ENCODE measurements at places on chromosomes 7 and 10. TPM values are rescaled to one million over a fixed set of nuclear protein-coding genes. Genes with fewer than 3 reads are reported as not detected.

The PLXNA4 gene
- total RNA-seq: 2.9 TPM

The TDRD1 gene
- not detected for total RNA-seq

The PEX1 gene
- 12.7 TPM for total RNA-seq

The GATA3 gene
- 0.35 TPM for total RNA-seq

The FBXO24 gene
- total RNA-seq: 0.19 TPM

The CALN1 gene
- not detected for total RNA-seq

The PAPSS2 gene
- 11.4 TPM for total RNA-seq

The OR2A12 gene
- total RNA-seq: not detected

The RRP12 gene
- total RNA-seq: 18.1 TPM

DNA sequence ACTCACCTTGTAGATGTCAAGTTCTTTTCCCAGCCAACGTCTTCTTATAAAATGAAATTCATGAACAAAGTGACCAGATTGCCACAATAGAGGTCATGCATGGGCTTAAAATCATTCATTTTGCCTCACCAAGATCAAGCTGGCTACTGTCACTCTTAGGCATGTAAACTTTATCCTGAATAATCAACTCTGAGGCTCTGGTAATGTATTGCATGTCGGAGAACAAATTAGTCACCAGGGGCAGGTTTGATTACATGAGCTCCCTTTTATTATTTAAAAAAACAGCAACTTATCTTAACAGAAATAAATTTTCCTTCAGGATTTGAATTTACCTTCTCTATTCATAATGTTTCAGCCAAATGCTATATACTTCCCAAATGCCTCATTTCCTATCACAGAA, 112.9 kb upstream of the SP4 start:
- DNase-seq: no peak
- no peaks in the 10 kb centered on the region for H3K4me1 ChIP-seq
- no peak overlapping the region for H3K4me3 ChIP-seq
- no peak overlapping the region for H3K27ac ChIP-seq
- H3K36me3 ChIP-seq: no peaks in the 10 kb centered on the region
- H3K27me3 ChIP-seq: no peaks in the 10 kb centered on the region

GRCh38 chr7:155796381-155797261, 15.6 kb downstream of the SHH start:
- H3K4me1 ChIP-seq: no peaks in the 10 kb centered on the region
- no peak overlapping the region for H3K27ac ChIP-seq
- no peak for DNase-seq
- H3K4me3 ChIP-seq: peak overlapping the region; percentile 33
- no peaks in the 10 kb centered on the region for H3K36me3 ChIP-seq

GRCh38 chr10:61662794-61663259, at the start of gene CABCOCO1:
Gene CABCOCO1, plus strand, starts transcription at chr10:61662929. Its CDS starts 44 bp downstream, at chr10:61662973.
- H3K27me3 ChIP-seq: no peaks in the 10 kb centered on the region
- H3K4me3 ChIP-seq: peak within 1 kb of the TSS; percentile 57
- DNase-seq: no peak
- peak within 1 kb of the TSS; percentile 45 for H3K27ac ChIP-seq
- no peaks in the 10 kb centered on the region for H3K4me1 ChIP-seq

- no peak overlapping the region for H3K4me3 ChIP-seq
- no peaks in the 10 kb centered on the region for H3K4me1 ChIP-seq
- H3K27me3 ChIP-seq: no peaks in the 10 kb centered on the region
- H3K27ac ChIP-seq: no peak overlapping the region
- no peaks in the 10 kb centered on the region for H3K36me3 ChIP-seq
These were observed 203.7 kb downstream of the REEP3 start for GRCh38 chr10:63724922-63725321.

- H3K4me3 ChIP-seq: no peak overlapping the region
- no peaks in the 10 kb centered on the region for H3K4me1 ChIP-seq
- no peaks in the 10 kb centered on the region for H3K27me3 ChIP-seq
- H3K36me3 ChIP-seq: no peaks in the 10 kb centered on the region
These were observed 402.9 kb downstream of the PHF14 start for GRCh38 chr7:11376529-11376928.

- H3K27me3 ChIP-seq: no peaks in the 10 kb centered on the region
- no peak overlapping the region for H3K27ac ChIP-seq
- H3K36me3 ChIP-seq: no peaks in the 10 kb centered on the region
- H3K4me1 ChIP-seq: no peaks in the 10 kb centered on the region
- no peak for DNase-seq
These were observed 77.7 kb upstream of the GPR37 start for GRCh38 chr7:124843336-124843735.

- H3K4me3 ChIP-seq: peak overlapping the region; percentile 88
- H3K27ac ChIP-seq: peak overlapping the region; percentile 96
- no peaks in the 10 kb centered on the region for H3K27me3 ChIP-seq
- H3K36me3 ChIP-seq: peaks cover 6% of the 10 kb centered on the region
These were observed 832 bp upstream of the TIAL1 start for GRCh38 chr10:119597405-119598186.

DNA sequence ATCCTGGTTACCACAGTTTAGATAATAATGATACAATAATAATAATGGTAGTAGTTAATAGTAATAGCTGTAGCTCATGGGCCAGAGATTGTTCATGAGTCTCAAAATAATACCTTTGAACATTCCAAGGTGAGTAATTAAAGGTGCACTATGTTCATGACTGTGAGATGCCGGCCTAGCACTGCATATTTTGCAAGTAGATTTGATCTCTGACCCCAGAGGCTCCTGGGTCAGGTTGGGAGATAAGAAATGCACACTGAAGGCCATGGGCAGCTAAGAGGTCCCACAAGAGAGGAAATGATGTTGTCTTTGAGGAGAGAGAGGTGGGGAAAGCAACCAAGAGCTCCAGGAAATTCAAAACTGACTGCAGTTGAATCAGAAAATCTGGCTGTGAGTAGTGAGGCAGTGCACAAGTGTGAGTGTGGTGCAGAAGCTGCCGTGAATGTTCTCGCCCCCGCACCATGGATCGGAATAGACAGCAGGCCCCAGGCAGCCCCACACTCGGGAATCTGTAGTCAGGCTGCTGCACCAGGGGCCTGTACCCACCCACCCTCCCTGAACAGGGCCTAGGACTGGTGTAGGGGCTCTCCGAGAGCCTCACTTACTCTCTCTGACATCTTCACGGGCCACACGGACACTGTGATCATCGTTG, 11.9 kb downstream of the CPXM2 start:
- H3K4me1 ChIP-seq: peaks cover 15% of the 10 kb centered on the region
- no peaks in the 10 kb centered on the region for H3K27me3 ChIP-seq
- H3K27ac ChIP-seq: peak overlapping the region; percentile 63
- no peak overlapping the region for H3K4me3 ChIP-seq
- DNase-seq: no peak

DNA sequence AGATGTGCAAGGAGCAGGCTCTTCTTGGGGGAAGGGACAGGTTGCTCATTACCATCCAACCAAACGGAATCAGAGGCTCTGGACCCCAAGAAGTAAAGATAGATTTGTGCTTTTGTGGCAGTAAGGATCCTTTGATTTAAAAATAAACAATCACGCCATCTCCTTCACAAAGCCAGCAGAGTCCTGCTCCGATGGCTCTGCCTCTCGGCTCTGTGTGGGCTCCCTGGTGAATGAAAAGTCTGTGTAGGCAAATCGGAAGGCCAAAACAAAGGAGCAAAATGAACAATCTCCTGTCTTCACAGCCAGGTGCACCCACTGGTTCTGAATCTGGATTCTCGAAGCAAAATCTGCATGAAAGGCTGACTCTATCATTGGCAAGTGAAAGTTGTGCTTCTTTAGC, 3.8 kb downstream of the PTPRN2 start:
- no peak for DNase-seq
- H3K27me3 ChIP-seq: peaks cover 16% of the 10 kb centered on the region
- no peak overlapping the region for H3K27ac ChIP-seq
- no peak overlapping the region for H3K4me3 ChIP-seq

DNA sequence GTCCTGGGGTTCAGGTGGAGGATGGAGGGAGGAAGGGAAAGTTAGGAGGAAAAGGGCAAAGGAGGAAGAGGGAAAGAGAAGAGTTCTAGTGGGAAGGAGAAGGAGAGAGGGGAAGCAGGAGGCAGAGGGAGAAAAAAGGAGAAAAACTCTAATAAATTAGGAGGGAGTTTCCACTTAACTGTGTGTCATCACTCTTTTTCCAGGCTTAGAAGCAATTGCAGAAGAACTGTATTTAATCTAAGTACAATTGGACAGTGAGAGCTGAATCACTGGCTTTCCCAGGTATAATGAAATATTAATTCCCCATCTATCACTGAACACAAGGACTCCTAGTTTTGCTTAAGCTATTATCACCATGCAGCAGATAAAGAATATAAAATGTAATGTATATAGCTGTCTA, 76.8 kb downstream of the CREB3L2 start:
- no peak overlapping the region for H3K27ac ChIP-seq
- H3K4me1 ChIP-seq: peaks cover 5% of the 10 kb centered on the region

DNA sequence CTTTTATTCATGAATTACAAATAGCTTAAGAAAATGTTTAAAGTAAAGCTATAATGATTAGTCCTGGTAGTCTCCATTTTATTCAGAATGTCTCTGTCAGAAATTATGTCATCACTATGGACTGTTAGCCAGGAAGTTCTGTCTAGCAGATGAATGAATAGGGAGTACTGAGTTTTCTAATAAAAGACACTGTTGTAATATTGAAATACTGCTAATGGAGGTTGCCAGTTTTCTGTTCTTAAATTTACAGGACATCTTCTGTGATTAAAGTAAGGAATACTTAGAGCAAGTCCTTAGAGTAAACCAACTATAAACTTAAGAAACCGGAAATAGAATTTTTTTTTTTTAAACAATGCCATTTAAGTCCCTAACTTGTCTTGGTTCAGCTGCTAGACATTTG, 309.8 kb downstream of the ADK start:
- no peaks in the 10 kb centered on the region for H3K27me3 ChIP-seq
- H3K4me3 ChIP-seq: no peak overlapping the region
- H3K4me1 ChIP-seq: no peaks in the 10 kb centered on the region

DNA sequence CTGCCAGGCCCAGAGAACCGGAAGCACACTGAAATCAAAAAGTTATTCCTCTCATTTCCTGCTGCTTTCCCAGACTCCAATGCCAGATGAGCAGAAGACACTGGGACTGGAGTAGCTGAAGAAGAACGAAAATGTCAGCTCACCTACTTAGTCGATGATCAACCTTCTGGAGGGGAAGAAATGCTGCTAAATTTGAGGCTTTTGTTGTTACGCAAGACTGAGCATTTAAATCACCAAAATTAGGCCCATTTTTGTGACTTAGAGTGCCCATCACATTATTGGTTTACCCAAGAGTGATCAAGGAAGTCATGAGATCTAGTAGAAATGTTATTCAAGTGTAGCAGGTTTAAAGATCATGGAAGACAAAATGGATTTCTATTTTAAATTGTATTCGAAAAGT, 182.1 kb upstream of the PLXDC2 start:
- H3K4me1 ChIP-seq: no peaks in the 10 kb centered on the region
- no peak overlapping the region for H3K4me3 ChIP-seq
- H3K27ac ChIP-seq: no peak overlapping the region
- H3K27me3 ChIP-seq: no peaks in the 10 kb centered on the region
- no peak for DNase-seq

- no peaks in the 10 kb centered on the region for H3K36me3 ChIP-seq
- H3K4me3 ChIP-seq: no peak overlapping the region
- H3K27me3 ChIP-seq: peaks cover under 1% of the 10 kb centered on the region
- H3K4me1 ChIP-seq: no peaks in the 10 kb centered on the region
- no peak overlapping the region for H3K27ac ChIP-seq
These were observed 9.2 kb downstream of the FOXL3 start for GRCh38 chr7:299169-299568.

GRCh38 chr7:44162785-44163395, 21.8 kb upstream of the MYL7 start:
- no peaks in the 10 kb centered on the region for H3K36me3 ChIP-seq
- no peak for DNase-seq
- H3K27ac ChIP-seq: no peak overlapping the region
- no peaks in the 10 kb centered on the region for H3K27me3 ChIP-seq
- H3K4me3 ChIP-seq: no peak overlapping the region
- H3K4me1 ChIP-seq: no peaks in the 10 kb centered on the region

DNA sequence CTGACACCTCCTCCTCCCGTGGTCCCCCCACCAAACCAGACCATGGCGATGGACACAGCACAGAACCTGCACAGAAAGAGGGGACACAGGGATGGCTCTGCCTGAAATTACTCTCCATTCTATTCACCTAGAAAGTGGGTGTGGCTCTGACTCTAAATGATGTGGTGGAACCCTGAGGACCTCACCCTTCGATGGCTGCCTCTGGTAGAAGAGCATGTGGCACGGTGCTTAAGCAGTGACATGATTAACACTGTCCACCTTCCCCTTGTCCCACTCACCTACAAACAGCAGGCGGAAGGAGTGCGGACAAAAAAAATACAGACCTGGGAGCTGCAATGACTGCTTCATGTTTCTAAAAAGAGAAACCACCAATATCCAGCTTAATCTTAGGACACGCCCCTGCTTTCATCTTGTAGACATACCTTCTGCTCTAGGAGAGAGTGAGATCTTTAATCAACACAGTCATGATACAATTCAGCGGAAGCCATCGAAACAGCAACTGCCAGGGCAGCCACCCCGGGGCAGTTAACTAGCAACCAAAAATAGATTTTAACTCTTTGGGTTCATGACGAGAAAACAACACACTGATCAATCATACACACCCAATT, 11.4 kb downstream of the JCAD start:
- H3K4me3 ChIP-seq: no peak overlapping the region
- no peak for DNase-seq
- H3K4me1 ChIP-seq: no peaks in the 10 kb centered on the region
- no peak overlapping the region for H3K27ac ChIP-seq
- H3K36me3 ChIP-seq: no peaks in the 10 kb centered on the region
- H3K27me3 ChIP-seq: no peaks in the 10 kb centered on the region

DNA sequence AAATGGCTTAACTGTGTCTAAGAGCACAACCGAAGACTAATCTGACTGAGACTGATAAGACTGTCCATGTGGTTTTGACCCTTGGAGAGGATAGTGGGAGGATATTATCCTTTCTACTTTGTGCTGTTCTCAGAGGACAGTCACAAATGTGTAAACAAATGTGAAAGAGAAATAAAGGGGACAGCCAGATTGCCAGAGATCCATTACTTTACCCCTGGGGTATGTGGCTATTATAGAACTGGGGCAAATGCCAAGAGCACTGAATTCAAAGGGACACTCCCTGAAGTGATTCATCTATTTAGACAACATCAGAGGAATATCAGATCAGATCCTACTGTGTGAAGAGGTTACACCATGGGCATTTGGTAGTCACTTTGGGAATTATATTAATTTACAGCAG, 154.7 kb downstream of the RNLS start:
- peaks cover 13% of the 10 kb centered on the region for H3K4me1 ChIP-seq
- no peak for DNase-seq
- H3K4me3 ChIP-seq: no peak overlapping the region
- H3K27ac ChIP-seq: no peak overlapping the region
- no peaks in the 10 kb centered on the region for H3K36me3 ChIP-seq

- no peak for DNase-seq
- no peak overlapping the region for H3K4me3 ChIP-seq
These were observed 396.3 kb upstream of the POM121L12 start for GRCh38 chr7:52639126-52639525.

DNA sequence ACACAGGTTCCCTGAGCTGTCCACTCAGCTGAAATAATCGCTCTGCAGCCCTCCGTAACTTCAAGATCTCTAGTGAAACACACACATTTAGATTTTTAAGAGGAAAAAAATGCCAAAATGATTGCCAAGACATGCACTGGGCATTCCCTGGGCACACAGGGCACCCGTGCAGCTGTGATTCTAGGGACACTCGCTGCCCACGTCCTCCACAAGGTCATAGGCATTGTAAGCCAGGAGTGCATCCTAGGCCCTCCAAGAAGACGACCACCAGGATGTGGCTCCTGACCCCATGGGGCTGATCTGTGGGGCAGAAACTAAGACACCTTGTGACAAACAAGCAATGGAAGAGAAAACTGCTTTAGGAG, 563.3 kb downstream of the PTPRN2 start:
- no peak overlapping the region for H3K4me3 ChIP-seq
- no peak for DNase-seq
- H3K27ac ChIP-seq: no peak overlapping the region
- H3K27me3 ChIP-seq: no peaks in the 10 kb centered on the region
- H3K36me3 ChIP-seq: no peaks in the 10 kb centered on the region

Data from esophagus squamous epithelium (tissue), 5 donors.